ENCODE measurements at places on chromosomes 4 and X.

GRCh38 chr4:79563219-79563618, 155.2 kb upstream of the GK2 start:
- DNase-seq: no peak

DNA sequence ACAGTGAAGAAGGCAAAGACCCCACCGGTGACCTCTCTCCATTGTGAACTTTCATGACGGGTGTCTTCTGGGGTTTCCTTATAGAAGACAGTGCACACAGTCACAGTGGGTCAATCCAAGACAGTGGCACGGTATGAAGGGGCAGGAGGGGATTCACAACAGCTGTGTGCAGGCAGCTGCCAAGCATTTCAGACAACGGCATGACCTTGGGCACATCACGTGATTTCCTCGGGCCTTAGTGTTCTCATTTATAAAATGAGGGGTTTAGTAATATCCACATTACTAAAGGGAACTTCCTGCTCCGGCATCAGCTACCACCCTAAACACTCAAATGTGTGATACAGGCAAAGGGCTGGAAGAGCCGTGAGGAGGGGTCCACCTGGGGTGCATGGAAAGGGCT, 42.9 kb downstream of the RBM47 start:
- no peak for DNase-seq

- no peak for DNase-seq
These were observed at the start of gene PRR27 for GRCh38 chr4:70153937-70154336. TSS of gene PRR27 (plus strand) at chr4:70154237. CDS start at chr4:70154376, 139 bp downstream.

- no peak for DNase-seq
These were observed 288.3 kb downstream of the ARHGAP24 start for GRCh38 chr4:85763202-85763601.

Measured in midbrain (tissue), 1 donor.